ENCODE measurements at places on chromosomes 11 and 22.

DNA sequence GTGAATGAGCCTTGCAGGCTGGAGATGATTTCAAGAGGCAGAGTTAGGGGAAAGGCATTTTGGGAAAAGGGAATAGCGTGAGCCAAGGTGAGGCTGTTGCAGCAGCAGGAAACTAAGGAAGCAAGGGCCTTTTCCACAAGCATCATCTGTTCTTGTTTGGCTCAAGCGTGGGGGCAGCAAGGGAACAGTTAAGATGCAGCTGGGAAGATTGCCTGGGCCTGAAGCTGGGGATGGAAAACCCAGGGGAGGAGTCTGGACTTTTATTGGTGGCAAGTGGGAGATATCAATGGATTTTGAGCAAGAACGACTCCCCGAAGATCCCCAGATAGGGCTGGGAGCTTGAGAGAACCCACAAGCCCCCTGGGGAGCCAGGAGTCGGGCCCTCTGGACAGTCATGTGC lies 27.3 kb upstream of the PICK1 start:
- DNase-seq = no peak

GRCh38 chr11:118842369-118842768 lies 41.3 kb upstream of the CXCR5 start:
- DNase-seq = no peak

- no peak for DNase-seq
Measured at GRCh38 chr11:69320756-69321741, 27.1 kb downstream of the MYEOV start.

GRCh38 chr11:9210224-9210921 lies 54.8 kb downstream of the DENND5A start:
- DNase-seq = no peak

DNA sequence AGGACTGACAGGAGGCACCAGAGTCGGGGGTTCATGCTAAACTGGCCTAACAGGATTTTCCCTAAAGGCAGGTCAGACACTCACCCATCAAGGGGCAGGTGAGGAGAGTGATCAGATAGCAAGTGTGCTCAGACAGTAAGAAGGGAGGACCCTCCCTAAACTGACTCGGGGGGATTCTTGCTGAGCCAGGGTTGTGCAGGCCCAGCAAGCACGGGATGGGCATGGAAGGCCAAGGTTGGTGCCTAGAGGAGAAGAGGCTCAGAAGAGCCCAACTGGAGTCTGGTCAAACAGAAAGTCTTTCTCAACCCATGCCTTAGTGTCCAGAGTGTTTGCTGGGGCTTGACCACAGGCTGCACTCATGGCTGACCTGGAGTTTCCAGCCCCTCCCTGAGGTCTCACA lies 6.2 kb upstream of the APOL1 start:
- DNase-seq = no peak

GRCh38 chr11:36383195-36383594 lies 87.1 kb downstream of the PRR5L start:
- DNase-seq = no peak

DNA sequence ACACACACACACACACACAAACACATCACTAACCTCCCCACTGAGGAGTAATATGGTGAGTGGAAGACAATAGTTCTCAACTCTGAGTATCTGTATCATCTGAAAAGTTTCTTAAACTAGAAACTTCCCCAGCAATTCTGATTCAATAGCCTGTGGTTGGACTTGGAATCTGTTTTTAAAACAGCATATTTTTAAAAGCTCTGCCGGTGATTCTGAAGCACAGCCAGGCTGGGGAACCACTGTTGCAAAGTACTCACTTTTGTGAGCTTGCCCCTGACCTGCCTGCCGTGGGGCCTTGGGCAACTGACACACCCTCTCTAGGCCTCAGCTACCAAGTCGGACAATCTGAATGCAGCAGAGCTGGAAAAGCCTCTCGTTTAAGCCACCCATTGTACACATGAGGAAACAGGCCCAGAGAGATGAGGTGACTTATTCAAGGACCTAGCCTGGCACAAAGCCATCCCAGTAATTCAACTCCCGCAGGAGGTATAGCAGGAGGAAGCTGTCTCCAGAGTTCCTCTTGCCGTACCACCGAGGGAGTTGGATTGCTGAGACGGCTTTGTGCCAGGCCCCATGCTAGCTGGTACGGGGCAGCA lies 8.9 kb downstream of the SLC15A3 start:
- DNase-seq = no peak

DNA sequence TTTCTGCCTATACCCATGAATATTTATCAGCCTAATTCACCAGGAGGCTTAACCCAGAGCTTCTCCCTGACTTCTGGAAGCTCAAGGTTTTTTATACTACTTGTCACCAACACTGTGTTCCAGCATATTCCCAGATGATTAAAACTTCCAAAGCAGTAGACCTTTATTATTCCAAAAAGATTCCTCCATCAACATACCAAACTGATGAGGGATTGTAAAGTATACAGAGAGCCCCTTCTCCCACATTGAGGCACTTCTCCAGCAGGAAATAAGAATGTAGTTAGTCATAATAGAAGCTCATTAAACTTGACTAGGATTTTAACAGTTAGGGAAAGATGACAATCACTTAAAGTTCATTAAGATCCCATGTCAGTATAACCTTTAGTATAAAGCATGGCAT lies 51.4 kb upstream of the CEP126 start:
- no peak for DNase-seq

DNA sequence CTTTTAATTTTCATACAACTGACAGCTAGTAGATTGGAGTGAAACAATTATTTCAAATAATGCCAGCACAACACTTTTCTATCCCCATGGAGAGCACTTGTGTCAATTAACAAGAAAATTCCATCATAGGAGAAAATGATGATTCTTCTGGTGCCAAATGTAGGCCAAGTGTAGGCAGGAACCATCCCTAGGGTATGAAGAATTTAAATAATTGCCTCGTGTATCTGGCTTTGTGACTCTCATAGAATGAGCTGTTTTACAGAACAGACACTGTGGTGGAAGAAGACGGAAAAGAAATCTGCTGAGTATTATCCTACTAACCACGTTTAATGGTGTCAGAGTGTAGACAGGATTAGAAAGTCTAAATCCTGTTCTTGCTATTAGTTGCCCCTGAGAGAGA lies 1542.2 kb downstream of the LRRC4C start:
- DNase-seq = no peak

DNA sequence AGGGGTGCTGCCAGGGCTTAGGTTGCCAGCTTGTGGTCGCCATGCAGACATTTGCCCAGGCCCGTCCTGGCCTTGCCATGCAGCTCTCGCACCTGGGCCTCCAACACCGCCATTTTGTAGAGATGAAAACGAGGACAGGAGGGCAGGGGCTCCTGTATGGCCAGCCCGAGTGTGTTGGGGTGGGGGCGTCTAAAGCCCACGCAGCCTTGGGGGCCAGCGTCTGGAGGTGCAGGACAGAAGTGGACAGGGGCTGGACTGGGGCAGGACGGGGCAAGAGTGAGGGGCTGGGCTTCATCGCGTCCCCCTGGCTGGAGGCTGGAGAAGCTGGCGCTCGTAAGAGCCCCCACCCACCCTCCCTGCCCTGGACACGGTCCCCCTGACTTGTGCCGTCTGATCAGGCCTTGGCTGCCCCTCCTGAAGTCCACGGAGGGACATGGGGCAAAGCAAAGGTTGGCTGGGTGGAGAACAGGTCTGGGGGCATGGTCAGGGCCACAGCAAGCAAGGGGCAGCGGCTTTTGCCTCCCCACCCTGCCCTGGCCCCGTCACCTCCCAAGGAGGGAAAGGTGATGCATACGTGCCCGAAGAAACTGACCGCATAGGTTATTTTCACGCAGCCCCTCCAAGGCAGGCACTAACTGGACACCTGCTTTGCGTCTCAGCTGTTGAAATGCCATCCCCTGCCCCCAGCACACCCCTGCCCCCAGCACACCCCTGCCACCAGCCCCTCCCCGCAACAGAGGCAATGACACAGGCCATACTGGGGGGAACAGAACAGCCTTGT lies 815 bp downstream of the TNNT3 start:
- DNase-seq = no peak

GRCh38 chr11:91981995-91982394 lies 242.6 kb upstream of the FAT3 start:
- DNase-seq = no peak

DNA sequence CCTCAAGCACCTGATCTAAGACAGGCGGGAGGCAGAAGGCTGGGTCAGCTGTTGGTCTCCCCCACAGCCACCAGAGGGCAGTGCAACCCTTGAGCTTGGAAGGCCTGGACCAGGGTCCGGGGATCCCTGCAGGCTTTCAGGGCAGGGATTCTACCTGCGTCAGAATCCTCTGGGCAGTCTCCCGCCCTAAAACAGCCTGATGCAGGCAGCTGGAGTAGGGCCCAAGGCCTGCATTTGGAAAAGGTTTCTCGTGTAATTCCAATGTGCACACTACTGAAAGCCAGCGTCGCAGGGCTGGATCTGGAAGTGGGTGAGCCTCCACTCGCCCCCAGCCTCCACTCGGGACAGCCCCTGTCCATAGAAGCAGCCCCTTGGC lies 31.8 kb downstream of the BID start:
- peak; percentile 47 for DNase-seq
